ENCODE measurements at places on chromosomes 2 and 18.
A peak's percentile ranks its signal among the peaks of the same experiment; 100 is the strongest.

GRCh38 chr2:189534854-189535832 is 45.4 kb downstream of the SLC40A1 start:
- peak; percentile 33 for DNase-seq

GRCh38 chr2:121903037-121903689 is 147.7 kb downstream of the TSN start:
- DNase-seq: no peak

GRCh38 chr2:6876309-6876708 is 1.3 kb upstream of the RSAD2 start:
- no peak for DNase-seq

DNA sequence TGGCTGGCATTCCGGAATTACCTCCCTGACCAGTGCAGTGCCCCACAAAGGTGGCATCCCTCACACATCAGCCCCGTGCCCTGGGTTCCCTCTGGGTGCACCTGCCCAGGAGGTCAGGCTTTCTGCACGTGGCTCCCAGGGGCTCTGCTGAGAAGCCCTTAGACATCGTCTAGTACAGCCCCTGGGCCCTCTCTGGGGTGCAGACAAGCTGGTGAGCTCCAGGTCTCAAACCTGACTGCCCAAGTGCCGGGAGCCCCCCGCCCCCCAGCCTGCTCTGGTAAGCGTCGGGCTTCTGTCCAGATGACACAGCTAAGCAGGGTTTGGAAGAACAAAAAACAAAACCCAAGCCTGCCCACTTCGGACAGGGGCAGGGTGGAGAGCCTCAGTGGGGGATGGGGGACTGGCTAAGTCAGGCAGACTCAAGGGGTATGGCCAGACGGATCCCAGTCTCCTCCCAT is 20.2 kb downstream of the TWIST2 start:
- no peak for DNase-seq

- no peak for DNase-seq
These were observed 35.9 kb upstream of the MRPL19 start for GRCh38 chr2:75610671-75611070.

GRCh38 chr18:48137374-48138081 is 207.1 kb upstream of the SMAD2 start:
- DNase-seq: no peak

DNA sequence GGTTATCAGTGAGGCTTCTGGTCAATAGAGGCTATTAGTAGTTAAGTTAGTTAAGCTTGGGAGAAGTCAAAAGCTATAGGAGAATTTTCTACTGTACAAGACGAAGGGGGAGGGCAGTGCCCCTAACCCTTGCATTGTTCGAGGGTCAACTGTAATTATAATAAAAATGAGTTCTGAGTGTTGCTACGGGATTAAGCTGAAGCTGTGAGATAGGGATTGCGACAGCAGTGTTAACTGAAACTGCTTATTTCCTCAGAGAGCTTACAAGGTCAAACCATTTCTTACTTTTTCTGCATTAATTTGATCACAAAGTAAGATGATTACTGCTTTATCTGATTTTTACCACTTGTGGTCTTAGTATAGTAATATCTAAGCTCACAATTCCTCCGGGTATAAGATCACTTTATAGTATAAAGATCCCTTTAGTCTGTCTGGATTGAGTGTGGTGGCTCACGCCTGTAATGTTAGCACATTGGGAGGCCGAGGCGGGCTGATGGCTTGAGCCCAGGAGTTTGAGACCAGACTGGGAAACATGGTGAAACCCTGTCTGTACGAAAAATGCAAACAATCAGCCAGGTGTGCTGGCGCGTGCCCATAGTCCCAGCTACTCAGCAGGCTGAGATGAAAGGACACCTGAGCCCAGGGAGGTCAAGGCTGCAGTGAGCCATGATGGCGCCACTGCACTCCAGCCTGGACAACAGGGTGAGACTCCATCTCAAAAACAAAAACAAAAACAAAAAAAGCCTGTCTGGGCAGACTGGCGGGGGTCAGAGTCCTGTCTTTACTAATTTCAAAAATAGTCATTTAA is 119.5 kb upstream of the TLK1 start:
- no peak for DNase-seq

DNA sequence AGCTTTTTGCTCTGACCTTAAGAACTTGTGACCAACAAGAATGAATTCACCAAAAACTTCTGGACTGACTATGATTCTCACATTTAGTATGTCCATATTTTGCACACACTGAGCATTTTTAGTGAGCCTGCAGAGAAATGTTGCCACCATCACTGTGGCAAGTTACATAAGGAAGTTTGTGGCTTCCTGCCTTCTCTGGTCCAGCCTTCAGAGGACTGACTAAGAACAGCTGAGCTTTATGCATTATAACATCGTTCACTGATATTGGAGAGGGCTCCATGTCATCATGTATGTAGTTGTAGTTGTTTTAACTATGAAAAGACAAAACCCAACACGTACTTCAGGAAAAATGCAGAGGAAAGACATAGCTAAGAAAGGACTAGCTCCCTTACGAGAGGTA is 218.0 kb upstream of the CRIM1 start:
- no peak for DNase-seq

- no peak for DNase-seq
These were observed 256.2 kb upstream of the ZSWIM2 start for GRCh38 chr2:187105218-187105617.

- no peak for DNase-seq
These were observed 33.1 kb upstream of the DNMT3A start for GRCh38 chr2:25374827-25375226.

GRCh38 chr2:231882646-231883045 is 43.5 kb downstream of the NPPC start:
- no peak for DNase-seq

GRCh38 chr2:25268139-25268538 is 73.6 kb downstream of the DNMT3A start:
- DNase-seq: no peak

- no peak for DNase-seq
These were observed 18.1 kb upstream of the LYPD6B start for GRCh38 chr2:149020432-149020851.

GRCh38 chr18:74219056-74219455 is 70.7 kb downstream of the TIMM21 start:
- DNase-seq: no peak

DNA sequence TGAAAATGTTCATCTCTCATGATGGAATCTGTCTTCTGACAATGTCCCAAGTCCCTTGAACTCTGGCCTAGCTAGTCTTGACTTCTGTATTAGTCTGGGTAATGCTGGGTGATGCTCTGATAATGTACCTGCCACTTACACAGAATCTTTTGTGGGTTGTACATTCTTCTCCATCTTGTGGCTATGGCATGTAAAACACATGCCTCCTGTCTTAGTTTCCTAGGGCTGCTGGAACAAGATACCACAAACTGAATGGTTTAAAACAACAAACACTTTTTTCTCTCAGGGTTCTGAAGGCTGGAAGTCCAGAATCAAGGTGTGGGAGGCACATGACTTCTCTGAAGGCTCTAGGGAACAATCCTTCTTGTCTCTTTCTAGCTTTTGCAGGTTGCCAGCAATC is 57.1 kb downstream of the RAPGEF4 start:
- DNase-seq: no peak

DNA sequence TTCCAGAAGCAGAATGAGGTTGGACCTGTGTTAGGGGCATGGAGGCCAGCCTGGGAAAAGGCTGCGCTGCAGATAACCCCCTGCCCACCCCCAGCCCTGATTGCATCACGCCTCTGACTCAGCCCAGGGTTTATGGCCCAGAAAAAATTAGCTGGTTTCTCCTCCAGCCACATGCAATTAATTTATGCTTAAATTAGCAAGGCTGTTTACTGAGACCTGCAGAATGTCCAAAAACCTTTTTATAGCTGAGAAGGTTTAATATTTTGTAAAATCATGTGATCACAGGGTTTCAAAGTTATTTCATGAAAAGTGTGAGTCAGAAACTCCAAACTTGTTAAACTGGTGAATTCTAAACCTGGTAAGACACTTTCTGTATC is 123.1 kb upstream of the HDAC4 start:
- no peak for DNase-seq

GRCh38 chr2:107633580-107634147 is 193.0 kb upstream of the RGPD4 start:
- DNase-seq: peak; percentile 70

DNA sequence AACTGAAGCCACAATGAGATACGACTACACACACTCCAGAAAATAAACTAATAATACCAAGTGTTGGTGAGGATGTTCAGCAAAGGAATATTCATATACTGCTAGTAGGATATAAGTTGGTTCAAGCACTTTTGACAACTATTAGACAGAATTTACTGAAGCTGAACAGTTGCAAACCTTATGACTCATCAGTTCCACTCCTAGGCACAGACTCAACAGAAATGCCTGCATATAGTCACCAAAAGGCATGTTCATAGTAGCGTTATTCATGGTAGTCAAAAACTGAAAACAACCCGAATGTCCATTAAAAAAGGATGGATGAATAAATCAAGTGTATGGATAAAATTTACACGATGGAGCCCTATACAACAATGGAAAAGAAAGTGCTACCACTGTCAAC is 232.0 kb downstream of the ANAPC1 start:
- DNase-seq: no peak

DNA sequence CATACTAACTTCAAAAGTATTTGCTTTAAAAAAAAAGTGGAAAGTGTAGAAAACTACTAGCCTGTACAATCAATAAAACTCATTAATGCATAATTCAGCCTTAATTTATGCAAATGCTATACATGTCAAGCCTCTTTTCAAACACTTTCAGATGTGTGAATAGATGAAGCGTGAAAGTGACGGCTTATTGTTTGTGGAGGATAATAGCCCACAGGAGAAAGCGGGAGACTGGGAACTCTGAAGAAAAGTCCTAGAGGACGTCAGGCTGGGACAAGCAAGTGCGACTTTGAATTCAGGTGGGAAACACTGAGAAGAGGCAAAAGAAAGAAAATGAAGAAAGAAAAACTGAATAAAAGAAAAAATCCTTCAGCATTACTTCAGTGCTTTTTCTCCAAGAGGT is 108.5 kb downstream of the STK39 start:
- DNase-seq: no peak

DNA sequence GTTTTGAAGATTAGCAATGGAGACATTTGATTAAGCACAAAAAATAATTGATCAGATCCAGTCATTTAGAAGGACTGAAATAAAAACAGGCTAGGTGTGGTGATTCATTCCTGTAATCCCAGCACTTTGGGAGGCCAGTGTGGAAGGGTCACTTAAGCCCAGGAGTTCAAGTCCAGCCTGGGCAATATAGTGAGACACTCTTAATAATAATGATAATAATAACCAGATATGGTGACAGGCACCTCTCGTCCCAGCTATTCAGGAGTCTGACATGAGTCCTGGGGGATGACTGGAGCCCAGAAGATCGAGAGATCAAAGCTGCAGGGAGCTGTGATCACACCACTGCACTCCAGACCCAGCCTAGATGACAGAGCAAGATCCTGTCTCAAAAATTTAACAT is 3.5 kb upstream of the FN1 start:
- no peak for DNase-seq

DNA sequence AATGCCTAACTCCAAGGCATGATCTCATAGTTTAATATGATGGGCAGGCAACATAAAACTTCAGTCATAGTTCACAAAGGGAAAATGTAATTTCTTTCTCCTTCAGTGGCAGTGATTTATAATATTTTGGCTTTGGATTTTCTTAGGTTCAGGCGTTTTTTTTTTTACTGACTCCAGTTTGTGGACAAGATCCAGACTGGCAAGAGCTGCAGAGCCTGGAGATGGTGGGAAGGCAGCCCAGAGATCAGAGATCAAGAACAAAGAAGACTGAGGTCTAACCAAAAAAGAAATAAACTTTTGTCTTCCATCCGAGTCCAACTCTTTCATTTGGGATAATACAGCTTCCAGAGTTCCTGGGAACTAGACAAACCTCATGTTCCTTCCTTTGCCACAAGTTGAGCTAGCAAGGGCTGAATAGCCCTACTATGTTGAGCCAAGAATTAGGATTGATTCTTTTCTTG is 215.3 kb upstream of the SETBP1 start:
- DNase-seq: no peak

DNA sequence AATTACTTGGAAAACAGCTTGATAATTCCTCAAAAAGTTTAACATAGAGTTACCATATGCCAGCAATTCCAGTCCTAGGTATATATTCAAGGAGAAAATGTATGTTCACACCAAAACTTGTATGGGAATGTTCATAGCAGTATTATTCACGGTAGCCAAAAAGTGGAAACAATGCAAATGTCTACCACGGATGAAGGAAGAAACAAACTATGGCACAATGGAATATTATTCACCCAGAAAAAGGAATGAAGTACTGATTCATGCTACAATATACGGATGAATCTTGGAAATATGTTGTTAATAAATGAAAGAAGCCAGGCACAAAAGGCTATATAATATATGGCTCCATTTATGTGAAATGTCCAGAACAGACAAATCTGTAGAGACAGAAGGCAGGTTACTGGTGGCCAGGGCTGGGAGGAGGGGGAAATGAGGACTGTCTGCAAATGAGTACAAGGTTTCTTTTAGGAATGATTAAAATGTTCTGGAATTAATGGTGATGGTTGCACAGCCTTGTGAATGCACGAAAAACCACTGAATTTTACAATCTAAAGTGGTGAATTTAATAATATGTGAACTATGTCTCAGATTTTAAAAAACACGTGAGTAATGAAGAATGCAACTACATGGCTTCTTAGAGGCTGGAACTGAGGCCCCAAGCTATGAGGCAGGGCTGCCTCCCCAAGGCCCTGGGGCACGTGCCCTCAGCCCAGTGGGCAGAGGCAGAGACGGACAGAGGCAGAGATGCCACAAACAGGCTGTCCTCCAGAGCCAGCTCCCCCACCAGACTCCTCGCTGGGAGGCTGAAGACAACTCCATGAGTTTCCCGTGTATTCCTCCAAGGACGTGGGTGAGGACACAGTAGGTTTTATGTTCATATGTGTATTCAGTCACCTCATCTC is 5.0 kb downstream of the LIMS2 start:
- DNase-seq: peak; percentile 0

- no peak for DNase-seq
These were observed 110.4 kb downstream of the ADCYAP1 start for GRCh38 chr18:1014951-1015624.

DNA sequence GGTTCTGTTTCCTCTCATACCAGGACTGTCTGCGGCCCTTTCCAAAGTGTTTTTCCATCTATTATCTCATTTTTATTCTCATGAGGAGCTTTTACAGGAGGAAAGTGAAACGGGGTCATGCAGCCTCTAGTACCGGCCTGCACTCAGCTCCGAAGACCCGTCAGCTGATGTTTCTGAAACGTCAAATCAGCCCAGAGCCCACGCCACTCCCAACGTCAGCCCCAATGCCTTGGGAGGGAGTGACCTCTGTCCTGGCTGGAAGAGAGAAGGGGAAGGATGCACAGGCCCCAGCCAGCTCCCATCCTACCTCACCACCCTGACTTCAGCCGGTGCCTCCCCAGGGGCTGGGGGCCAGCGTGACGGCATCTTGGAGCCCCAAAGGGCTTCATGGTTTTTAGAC is 58.5 kb downstream of the ADCY3 start:
- DNase-seq: no peak

GRCh38 chr2:132446444-132446843 is 29.8 kb downstream of the GPR39 start:
- DNase-seq: no peak

Measured in AG04449 (cell line).